ENCODE measurements at places on chromosomes 3 and 15. TPM values are rescaled to one million over a fixed set of nuclear protein-coding genes. Genes with fewer than 3 reads are reported as not detected.

GRCh38 chr3:64023861-64024223, 548 bp upstream of the PSMD6 start:
- peaks cover 16% of the 10 kb centered on the region for H3K36me3 ChIP-seq
- H3K27me3 ChIP-seq: no peaks in the 10 kb centered on the region
- DNase-seq: no peak

The SLCO2A1 gene
- total RNA-seq: not detected

DNA sequence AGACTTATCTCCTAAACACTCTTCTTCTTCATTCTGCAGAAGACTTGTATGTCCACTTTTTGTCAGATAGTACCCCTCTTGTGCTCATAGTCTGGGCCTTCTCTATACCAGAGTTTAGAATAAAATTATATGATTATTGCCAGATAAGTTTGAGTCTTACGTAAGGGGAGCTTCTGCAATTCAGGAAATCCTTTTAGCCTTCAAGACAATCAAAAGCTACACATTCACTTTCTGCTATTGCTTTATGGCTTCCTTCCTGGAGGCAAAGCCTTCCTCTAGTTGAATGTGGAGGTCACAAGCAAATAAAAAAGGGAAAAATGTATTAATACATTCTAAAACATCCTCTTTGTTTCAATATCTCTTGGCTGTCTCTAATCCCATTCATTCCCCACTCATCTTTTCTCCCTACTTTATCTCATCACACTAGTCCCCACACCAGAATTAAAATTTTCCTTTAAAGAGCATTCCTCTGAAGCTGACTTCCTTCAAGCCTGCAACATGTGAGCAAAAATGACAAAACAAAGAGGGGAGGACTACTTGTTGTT, 186.8 kb downstream of the CPNE4 start:
- no peaks in the 10 kb centered on the region for H3K4me1 ChIP-seq
- no peak overlapping the region for H3K4me3 ChIP-seq
- DNase-seq: no peak
- H3K36me3 ChIP-seq: no peaks in the 10 kb centered on the region
- peaks cover 3% of the 10 kb centered on the region for H3K27me3 ChIP-seq
- no peak overlapping the region for H3K27ac ChIP-seq

- H3K4me3 ChIP-seq: no peak overlapping the region
- H3K36me3 ChIP-seq: no peaks in the 10 kb centered on the region
- H3K4me1 ChIP-seq: no peaks in the 10 kb centered on the region
- DNase-seq: no peak
- H3K27me3 ChIP-seq: no peaks in the 10 kb centered on the region
Observed at GRCh38 chr15:35973029-35973428, 427.1 kb upstream of the DPH6 start.

The DPPA2 gene
- total RNA-seq: not detected

- no peak overlapping the region for H3K27ac ChIP-seq
- no peak overlapping the region for H3K4me3 ChIP-seq
Observed at GRCh38 chr3:27729748-27730611, 7.9 kb upstream of the EOMES start.

DNA sequence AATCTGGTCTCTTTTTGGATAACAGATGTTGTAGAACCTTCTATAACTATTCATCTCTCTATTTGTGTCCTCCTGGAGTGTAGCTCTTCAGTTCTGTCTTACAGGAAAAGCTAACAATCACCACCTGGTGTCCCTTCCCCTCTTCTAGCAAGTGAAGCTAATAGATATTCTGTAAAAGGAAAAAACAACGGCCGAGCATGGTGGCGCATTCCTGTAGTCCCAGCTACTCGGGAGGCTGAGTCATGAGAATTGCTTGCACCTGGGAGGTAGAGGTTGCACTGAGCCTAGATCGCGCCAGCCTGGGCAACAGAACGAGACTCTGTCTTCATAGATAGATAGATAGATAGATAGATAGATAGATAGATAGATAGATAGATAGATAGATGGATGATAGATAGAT, 779.4 kb downstream of the TUSC7 start:
- no peak for DNase-seq
- no peak overlapping the region for H3K27ac ChIP-seq
- H3K27me3 ChIP-seq: no peaks in the 10 kb centered on the region
- H3K4me1 ChIP-seq: peaks cover 13% of the 10 kb centered on the region
- H3K36me3 ChIP-seq: no peaks in the 10 kb centered on the region
- no peak overlapping the region for H3K4me3 ChIP-seq

DNA sequence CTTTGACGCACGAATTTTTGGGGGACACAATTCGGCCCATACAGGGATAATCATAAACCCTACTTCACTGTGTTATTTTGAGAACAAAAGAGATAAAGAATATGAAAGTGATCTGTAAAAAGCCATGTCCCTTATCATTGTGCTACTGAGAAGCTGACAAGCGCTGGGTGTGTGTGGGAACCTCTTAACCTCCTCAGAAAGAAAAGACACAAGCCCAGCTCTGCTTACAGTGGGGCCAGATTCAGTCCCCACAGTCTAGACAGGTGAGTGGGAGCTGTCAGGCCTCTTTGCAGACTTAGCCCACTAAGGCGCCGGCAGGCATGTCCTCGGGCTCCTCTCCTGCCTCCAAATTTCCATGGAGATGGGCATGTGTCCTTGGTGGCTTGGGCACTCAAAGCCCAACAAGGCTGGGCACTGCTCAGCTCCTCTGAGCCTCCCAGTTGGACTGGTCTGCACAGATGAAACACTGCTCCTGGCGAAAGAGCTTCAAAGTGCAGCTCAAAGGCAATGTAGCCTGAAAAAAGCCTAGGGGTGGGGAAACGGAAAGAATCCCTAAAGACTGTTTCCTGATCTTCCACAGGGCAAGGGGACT, 64.4 kb upstream of the ETV5 start:
- no peaks in the 10 kb centered on the region for H3K4me1 ChIP-seq
- no peak overlapping the region for H3K4me3 ChIP-seq

- no peaks in the 10 kb centered on the region for H3K4me1 ChIP-seq
- H3K36me3 ChIP-seq: no peaks in the 10 kb centered on the region
- no peak for DNase-seq
- H3K27ac ChIP-seq: no peak overlapping the region
- no peak overlapping the region for H3K4me3 ChIP-seq
Observed at GRCh38 chr3:55305696-55306485, 181.2 kb downstream of the WNT5A start.

- no peak overlapping the region for H3K27ac ChIP-seq
- H3K4me1 ChIP-seq: peaks cover 30% of the 10 kb centered on the region
- no peaks in the 10 kb centered on the region for H3K36me3 ChIP-seq
- peak; percentile 45 for DNase-seq
- no peak overlapping the region for H3K4me3 ChIP-seq
- H3K27me3 ChIP-seq: no peaks in the 10 kb centered on the region
Observed at GRCh38 chr15:48856942-48857341, 21.0 kb upstream of the EID1 start.

The COL6A5 gene
- not detected for total RNA-seq

DNA sequence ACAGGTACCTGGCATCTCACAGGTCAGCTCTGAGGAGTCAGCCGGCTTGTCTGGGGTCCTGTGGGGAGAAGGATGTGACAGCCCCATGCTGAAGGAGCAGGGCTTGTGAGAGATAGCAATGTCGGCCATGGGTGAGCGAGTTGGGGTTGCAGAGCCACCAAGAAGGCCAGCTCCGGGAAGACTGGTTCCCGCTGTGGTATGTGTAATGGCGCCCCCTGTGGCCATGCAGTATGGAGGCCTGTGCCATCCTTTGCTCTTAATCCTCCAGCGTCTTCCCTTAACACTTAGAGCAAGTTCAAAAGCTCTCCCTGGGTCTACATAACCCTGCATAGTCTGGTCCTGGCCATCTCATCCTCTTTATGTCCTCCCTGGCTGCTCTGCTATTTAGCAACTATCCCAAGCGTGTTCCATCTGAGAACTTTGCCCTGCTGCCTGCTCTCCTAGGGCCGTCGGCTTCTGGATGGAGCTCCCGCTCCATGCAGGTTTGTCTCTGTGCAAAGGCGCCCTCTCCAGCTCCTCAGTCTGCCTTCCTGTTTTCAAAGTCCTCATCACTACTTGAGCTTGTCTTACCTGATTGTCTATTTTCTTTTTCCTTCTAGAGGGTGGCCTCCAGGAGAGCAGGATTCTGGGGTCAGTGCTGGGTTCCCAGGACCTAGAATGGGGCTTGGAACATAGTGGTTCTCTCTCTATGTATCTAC, 40.8 kb upstream of the IQCF6 start:
- no peak overlapping the region for H3K27ac ChIP-seq
- no peaks in the 10 kb centered on the region for H3K27me3 ChIP-seq
- H3K36me3 ChIP-seq: no peaks in the 10 kb centered on the region
- H3K4me1 ChIP-seq: no peaks in the 10 kb centered on the region
- H3K4me3 ChIP-seq: no peak overlapping the region
- DNase-seq: no peak

- H3K36me3 ChIP-seq: no peaks in the 10 kb centered on the region
- H3K27me3 ChIP-seq: no peaks in the 10 kb centered on the region
- H3K4me1 ChIP-seq: no peaks in the 10 kb centered on the region
- peak within 1 kb of the TSS; percentile 13 for H3K27ac ChIP-seq
- peak within 1 kb of the TSS; percentile 62 for H3K4me3 ChIP-seq
- peak; percentile 96 for DNase-seq
Observed at GRCh38 chr3:134794950-134795745, at the start of gene EPHB1. Gene EPHB1, plus strand, starts transcription at chr3:134795260.

The ZNF774 gene
- 1.8 TPM for total RNA-seq

DNA sequence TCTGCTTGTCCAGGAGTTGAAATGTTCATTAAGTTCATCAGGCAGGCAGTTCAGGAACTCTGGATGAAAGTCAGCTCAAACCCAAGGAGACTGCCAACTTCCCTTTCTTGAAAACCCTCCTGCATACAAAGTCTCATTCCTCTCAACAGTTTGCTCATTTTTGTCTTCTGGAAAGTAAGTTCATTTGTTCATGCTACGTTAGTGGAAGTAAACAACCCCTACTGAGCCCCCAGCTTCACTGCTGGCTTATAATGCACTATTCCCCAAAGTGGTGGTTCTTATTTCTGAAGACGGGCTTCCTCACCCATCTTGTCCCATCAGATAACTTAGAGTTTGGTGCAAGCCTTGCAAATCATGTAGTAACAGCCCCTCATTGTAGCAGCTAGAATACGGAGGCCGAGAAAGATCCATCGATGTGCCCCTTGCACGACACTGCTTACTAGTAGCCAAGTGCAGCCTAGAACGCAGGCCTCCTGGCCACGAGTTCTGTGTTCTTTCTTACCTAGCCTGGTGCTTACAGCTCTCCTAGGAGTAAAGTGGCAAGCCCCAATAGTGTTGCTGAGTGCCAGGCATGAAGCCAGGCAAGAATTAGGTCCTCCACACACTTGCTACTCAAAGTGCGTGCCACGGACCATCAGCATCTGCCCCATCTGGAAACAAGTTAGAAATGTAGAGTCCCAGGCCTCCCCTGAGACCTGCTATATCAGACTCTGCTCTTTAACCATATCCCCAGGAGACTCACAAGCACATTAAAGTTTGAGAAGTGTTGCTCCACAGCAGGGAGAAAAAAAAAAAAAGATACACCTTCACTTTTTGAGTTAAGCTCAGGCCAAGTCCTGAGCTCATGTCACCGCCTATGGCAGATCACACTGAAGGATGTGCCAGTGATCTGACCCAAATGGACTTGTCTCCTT, 82.5 kb downstream of the RFTN1 start:
- H3K27ac ChIP-seq: no peak overlapping the region
- DNase-seq: no peak
- H3K27me3 ChIP-seq: no peaks in the 10 kb centered on the region
- H3K36me3 ChIP-seq: no peaks in the 10 kb centered on the region

The IQCH gene
- total RNA-seq: 3.2 TPM

DNA sequence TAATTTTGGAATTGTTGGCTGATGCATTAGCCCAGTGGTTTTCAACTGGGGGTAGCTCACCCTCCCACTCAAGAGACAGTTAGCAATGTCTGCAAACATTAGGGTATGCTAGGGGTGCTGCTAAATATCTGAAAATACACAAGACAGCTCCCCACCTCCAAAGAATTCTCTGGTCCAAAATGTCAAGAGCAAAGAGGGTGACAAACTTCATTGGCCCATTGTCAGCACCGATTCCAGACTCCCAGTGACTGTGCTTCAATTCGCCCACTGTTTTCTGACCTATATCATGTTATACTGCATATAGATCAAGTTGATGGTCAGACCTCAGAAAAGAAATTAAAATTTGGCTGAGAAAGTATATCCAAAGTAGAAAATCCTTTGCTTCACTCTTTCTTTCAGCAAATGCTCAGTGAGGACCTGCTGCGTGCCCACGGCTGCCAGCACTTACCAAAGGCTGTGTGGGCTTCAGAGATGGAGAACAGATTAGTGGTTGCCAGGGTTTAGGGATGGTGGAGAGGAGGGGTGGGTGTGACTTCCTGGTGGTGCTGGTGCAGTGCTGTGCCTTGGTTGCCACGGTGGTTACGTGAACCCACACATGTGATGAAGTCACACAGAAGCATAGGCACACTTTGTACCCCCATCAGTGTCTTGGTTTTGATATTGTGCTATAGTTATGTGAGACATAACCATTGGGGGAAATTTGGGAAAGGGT, 204.0 kb downstream of the PLCL2 start:
- H3K4me3 ChIP-seq: no peak overlapping the region
- no peak for DNase-seq
- H3K27me3 ChIP-seq: no peaks in the 10 kb centered on the region
- H3K27ac ChIP-seq: no peak overlapping the region
- H3K4me1 ChIP-seq: no peaks in the 10 kb centered on the region

GRCh38 chr3:114456742-114457141, 162.9 kb downstream of the TIGIT start:
- H3K27ac ChIP-seq: no peak overlapping the region
- H3K27me3 ChIP-seq: no peaks in the 10 kb centered on the region
- no peaks in the 10 kb centered on the region for H3K36me3 ChIP-seq
- DNase-seq: no peak
- no peak overlapping the region for H3K4me3 ChIP-seq

DNA sequence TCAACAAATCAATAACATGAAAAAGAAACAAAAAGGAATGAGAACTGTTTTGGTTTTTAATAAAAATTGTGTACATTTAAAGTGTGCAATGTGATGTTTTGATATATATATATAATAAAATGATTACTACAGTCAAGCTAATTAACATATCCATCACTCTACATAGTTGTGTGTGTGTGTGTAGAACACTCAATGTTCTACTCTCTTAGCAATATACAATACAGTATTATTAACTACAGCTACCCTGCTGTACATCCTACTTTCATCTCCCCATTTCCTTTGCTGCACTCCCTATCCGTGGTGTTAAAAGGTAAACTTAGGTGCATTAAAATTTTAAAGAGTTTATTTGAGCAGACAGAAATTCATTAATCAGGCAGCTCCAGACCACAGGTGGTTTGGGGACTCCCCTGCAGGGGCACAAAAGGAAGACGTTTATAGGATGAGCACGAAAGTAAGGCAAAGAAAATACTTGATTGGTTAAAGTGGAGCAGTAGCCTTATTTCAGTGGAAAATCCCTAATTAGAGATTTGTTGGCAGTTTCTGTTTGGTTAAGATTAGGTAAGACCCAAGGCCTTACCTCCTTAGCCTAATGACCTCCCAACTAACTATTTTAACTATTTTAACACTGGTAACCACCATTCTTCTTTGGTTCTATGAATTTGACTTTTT, 61.8 kb upstream of the SNRK start:
- H3K27ac ChIP-seq: no peak overlapping the region
- H3K27me3 ChIP-seq: no peaks in the 10 kb centered on the region
- no peaks in the 10 kb centered on the region for H3K36me3 ChIP-seq
- no peaks in the 10 kb centered on the region for H3K4me1 ChIP-seq

The GRM2 gene
- 0.16 TPM for total RNA-seq

The CLDN18 gene
- not detected for total RNA-seq

The GOLGA8K gene
- 0.26 TPM for total RNA-seq

GRCh38 chr15:31352339-31352751, 25.7 kb downstream of the KLF13 start:
- DNase-seq: peak; percentile 75

The SKOR1 gene
- 3.1 TPM for total RNA-seq

The THUMPD3 gene
- total RNA-seq: 84.9 TPM

Data from SJCRH30 (cell line).